ENCODE measurements at places on chromosomes 7 and 10.

DNA sequence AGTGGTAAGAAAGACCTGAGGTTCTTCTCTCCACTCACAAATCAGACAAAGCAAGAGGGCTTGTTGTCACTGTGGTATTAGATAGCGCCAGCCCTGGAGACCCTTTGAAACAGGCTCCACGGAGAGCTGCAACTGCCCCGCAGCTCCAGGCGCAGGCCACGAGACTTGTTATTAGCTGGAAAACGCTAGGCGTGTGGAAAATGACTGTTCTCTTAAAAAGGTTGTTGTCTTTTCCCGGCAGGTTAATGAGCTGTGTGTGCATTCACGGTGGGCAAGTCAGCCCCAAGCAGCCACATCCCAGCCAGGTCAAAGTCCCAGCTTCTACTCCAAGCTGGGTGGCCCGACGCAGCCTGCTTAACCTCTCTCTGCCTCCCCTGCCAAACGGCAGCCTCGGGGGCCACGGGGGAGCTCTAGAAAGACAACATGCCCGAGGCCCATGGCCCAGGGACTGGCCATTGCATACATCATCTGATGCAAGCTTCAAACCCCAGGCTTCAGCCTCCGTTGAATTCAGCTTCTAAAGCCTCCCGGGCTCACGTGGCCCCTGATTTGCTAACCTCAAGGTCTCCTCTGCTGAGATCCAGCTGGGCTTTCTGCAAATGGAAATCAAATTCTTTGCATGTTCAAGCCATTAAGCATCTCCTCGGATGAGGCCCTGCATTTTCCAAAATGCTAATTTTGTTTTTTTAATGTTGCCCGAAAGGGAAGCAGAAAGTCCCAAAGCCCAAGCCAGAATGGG, 61.3 kb upstream of the DNAAF5 start:
- peak; percentile 86 for DNase-seq
- H3K4me3 ChIP-seq: no peak overlapping the region
- H3K27me3 ChIP-seq: no peaks in the 10 kb centered on the region
- no peaks in the 10 kb centered on the region for H3K36me3 ChIP-seq
- peaks cover 62% of the 10 kb centered on the region for H3K4me1 ChIP-seq
- H3K27ac ChIP-seq: peak overlapping the region; percentile 79

DNA sequence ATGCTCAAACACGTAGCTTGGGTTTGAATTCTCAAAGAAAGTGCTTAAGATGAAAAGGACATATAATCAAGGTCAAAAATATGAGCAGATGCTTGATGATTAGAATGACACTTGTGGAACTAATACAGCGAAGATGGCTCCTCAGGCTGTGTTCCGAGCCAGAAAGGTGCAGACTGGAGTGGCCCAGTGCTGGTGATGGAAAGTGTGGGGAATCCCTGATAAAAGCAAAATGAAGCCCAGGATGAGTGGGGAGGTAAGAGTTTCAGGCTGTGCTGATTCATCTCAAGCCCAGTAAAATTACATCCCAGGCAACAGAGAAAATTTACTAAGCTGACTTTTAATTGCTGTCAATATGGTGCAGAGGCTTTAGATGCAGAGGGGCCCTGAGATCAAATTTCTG, 77.8 kb upstream of the IKZF1 start:
- DNase-seq: no peak
- no peaks in the 10 kb centered on the region for H3K4me1 ChIP-seq
- no peak overlapping the region for H3K27ac ChIP-seq

GRCh38 chr10:129472696-129473555, 5.9 kb downstream of the MGMT start:
- no peaks in the 10 kb centered on the region for H3K27me3 ChIP-seq
- peaks cover 7% of the 10 kb centered on the region for H3K4me1 ChIP-seq
- no peak for DNase-seq
- no peak overlapping the region for H3K27ac ChIP-seq
- peaks cover 23% of the 10 kb centered on the region for H3K36me3 ChIP-seq

DNA sequence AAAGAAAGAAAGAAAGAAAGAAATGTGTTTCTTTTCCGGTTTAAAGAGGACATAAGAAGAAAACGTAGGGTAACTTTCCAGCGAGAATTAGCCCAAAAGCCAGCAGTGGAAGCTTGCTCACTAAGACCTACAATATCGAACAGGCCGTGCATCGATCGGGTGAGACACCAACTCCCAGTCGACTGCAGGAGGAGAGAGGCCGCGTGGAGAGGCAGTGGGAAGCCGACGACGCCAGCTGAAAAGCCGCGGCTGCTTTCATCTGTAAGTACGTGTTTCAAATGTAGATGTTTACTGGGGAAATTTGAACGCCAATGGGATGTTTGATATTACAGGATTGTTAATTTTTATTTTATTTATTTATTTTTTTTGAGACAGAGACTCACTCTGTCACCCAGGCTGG, 28.6 kb upstream of the GIMAP8 start:
- H3K27ac ChIP-seq: no peak overlapping the region
- H3K4me1 ChIP-seq: peaks cover 2% of the 10 kb centered on the region
- no peaks in the 10 kb centered on the region for H3K27me3 ChIP-seq

GRCh38 chr10:112716924-112717413, 233.1 kb upstream of the TCF7L2 start:
- peaks cover 4% of the 10 kb centered on the region for H3K36me3 ChIP-seq
- no peak for DNase-seq
- no peaks in the 10 kb centered on the region for H3K27me3 ChIP-seq
- H3K27ac ChIP-seq: no peak overlapping the region
- H3K4me3 ChIP-seq: no peak overlapping the region

GRCh38 chr10:22723783-22724182, 9.4 kb upstream of the PIP4K2A start:
- H3K27ac ChIP-seq: no peak overlapping the region
- H3K4me1 ChIP-seq: no peaks in the 10 kb centered on the region

- H3K36me3 ChIP-seq: no peaks in the 10 kb centered on the region
- peaks cover 4% of the 10 kb centered on the region for H3K4me1 ChIP-seq
- H3K27me3 ChIP-seq: peaks cover 9% of the 10 kb centered on the region
- no peak overlapping the region for H3K27ac ChIP-seq
- no peak for DNase-seq
Observed at GRCh38 chr10:131071721-131072120, 239.8 kb downstream of the TCERG1L start.

DNA sequence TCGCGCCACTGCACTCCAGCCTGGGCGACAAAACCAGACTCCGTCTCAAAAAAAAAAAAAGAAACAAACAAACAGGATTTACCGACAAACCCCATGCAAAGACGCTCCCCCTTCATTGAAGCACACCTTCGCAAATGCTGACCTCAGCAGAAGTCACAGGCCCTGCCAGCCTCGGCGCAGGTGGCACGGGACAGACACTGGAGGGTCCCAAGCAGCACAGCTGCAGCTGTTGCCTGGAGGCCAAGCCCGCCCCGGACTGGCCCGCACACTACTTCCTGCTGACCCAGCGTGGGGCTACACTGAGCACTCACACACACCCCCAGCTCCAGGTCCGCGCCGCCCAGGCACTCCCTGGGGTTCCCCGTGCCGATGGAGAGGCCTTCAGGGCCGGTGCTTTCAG, 31.2 kb downstream of the SNX8 start:
- peak overlapping the region; percentile 51 for H3K27ac ChIP-seq
- H3K36me3 ChIP-seq: peaks cover 2% of the 10 kb centered on the region
- DNase-seq: no peak

- peaks cover 29% of the 10 kb centered on the region for H3K4me1 ChIP-seq
- no peaks in the 10 kb centered on the region for H3K36me3 ChIP-seq
- H3K4me3 ChIP-seq: no peak overlapping the region
- peak; percentile 66 for DNase-seq
Observed at GRCh38 chr10:45447416-45447815, 73.4 kb downstream of the ALOX5 start.

GRCh38 chr10:11017000-11017569, 587 bp upstream of the CELF2 start:
- no peaks in the 10 kb centered on the region for H3K36me3 ChIP-seq
- H3K4me3 ChIP-seq: peak overlapping the region; percentile 45
- peak overlapping the region; percentile 71 for H3K27ac ChIP-seq
- no peak for DNase-seq
- peaks cover 23% of the 10 kb centered on the region for H3K4me1 ChIP-seq

DNA sequence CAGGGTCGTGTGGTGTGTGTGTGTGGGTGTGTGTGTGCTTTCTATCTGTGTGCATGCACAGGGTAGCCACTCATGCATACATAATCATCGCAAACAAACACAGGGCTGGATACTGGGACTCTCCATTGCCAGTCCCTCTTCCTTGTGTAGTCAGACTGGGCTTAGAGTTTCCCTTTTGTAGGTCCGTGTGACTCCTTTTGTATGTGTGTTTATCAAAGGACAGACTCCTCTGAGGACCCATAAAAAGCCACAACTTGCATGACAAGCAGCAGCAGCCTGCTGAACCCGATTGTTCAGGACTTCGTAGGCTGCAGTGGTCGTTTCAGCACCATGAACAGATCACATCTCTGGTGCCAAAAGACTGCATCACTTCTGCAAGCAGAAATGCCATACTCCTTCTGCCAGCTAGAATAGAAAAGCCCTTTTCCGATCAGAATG, 895 bp downstream of the VSTM2A start:
- H3K27me3 ChIP-seq: peaks cover 44% of the 10 kb centered on the region
- no peaks in the 10 kb centered on the region for H3K36me3 ChIP-seq

GRCh38 chr10:5434017-5434753, 21.8 kb downstream of the NET1 start:
- H3K4me1 ChIP-seq: no peaks in the 10 kb centered on the region
- H3K27me3 ChIP-seq: no peaks in the 10 kb centered on the region
- no peak overlapping the region for H3K4me3 ChIP-seq
- no peaks in the 10 kb centered on the region for H3K36me3 ChIP-seq

DNA sequence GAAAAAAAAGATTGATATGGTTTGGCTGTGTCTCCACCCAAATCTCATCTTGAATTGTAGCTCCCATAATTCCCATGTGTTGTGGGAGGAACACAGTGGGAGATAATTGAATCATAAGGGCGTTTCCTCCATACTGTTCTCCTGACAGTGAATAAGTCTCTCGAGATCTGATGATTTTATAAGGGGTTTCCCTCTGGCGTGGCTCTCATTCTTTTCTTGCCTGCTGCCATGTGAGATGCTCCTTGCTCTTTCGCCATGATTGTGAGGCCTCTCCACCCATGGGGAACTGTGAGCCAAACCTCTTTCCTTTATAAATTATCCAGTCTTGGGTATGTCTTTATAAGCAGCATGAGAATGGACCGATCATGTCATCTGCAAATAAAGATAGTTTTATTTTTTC, 29.4 kb upstream of the MAP3K8 start:
- H3K36me3 ChIP-seq: no peaks in the 10 kb centered on the region
- H3K27me3 ChIP-seq: no peaks in the 10 kb centered on the region
- H3K27ac ChIP-seq: no peak overlapping the region
- no peak for DNase-seq

- H3K36me3 ChIP-seq: no peaks in the 10 kb centered on the region
- no peaks in the 10 kb centered on the region for H3K27me3 ChIP-seq
- no peak overlapping the region for H3K4me3 ChIP-seq
- DNase-seq: no peak
- no peak overlapping the region for H3K27ac ChIP-seq
Observed at GRCh38 chr7:97818066-97818663, 54.0 kb downstream of the ASNS start.

DNA sequence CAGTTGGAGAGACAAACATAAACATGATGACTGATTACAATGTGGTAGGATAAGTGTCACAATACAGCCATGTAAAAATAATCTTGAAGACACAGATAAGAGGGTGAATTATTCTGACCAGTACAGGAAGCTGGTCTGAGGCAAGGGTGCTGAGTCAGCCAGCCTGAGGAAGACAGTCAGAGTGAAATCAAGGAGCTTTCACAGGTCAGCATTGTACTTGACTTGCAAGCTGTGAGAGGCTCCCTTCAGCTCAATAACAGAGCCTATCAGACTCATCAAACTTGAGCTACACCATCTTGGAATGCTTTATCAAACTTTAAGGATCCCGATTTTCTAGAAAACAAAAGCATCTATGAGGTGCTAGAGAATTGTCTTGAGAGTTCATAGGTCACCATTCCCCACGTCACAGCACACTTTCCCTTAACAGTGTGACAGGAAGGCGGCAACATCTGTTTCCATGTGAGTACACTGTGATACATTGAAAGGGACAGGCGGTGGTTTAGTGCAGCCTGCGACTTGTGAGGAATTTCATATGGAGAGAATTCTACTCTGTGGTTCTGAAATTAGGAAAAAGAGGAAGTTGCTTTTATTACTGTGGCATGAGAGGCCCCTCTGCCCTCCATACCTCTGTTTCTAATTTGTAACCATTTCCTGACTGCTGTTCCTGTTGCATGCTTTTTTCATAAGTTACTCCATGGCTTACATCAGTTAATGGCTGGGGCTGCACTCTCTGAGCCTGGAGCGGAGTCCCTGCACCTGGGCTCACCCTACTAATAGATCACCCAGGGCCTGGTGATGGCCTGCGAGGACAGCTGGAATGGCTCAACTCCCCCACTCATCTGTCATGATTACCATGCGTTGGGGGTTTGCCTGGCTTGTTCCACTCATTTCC, 417.1 kb downstream of the SUGCT start:
- H3K27ac ChIP-seq: no peak overlapping the region
- DNase-seq: peak; percentile 43
- H3K4me3 ChIP-seq: no peak overlapping the region
- H3K27me3 ChIP-seq: no peaks in the 10 kb centered on the region

GRCh38 chr10:70478191-70479164, at the start of gene PALD1:
TSS of gene PALD1 (plus strand) at chr10:70478767. CDS start at chr10:70525952, 47,185 bp downstream.
- H3K27me3 ChIP-seq: peaks cover 11% of the 10 kb centered on the region
- H3K27ac ChIP-seq: peak within 1 kb of the TSS; percentile 75
- peak within 1 kb of the TSS; percentile 58 for H3K4me3 ChIP-seq
- DNase-seq: peak; percentile 92
